A673 (cell line): ENCODE measurements at places on chromosomes 5 and 9.

DNA sequence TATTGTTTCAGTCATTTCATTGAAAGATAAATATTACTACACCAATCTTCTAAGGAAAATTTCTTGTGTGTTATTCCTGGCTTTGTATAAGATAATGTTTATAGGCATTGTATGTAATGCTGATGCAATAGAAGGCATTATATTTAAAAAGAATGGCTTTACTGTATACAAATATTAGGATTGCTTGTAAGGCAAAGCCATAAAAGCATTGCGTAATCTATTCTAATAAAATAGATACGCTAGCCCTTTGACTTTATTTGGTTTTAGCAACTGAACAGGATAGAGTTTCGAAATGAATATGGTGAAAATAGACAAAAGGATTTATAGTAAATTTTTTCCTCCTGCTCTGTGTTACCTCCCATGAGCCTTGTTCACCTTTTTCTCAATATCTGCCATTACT, 5.5 kb upstream of the LYSMD3 start:
- no peaks in the 10 kb centered on the region for H3K36me3 ChIP-seq
- H3K4me1 ChIP-seq = peaks cover 8% of the 10 kb centered on the region
- no peak overlapping the region for H3K27ac ChIP-seq
- H3K27me3 ChIP-seq = peaks cover 3% of the 10 kb centered on the region

DNA sequence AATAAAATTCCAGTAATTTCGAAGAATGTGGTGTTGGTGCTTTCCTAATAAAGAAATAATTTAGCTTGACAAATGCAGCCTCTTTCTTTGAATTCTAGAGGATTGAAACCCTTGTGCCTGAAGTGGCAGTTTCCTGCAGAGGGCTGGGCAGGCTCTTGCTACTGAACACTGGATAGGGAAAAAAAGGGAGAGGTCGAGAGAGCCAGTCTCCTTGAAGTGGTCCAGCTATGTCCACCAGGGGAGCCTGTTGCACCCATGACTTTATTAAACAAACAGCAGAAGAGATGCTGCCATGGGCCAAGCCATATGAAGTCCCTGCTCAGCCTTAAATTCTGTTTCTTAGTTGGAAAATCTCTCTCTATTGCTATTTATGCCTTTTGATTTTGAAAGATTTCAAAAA, 178.4 kb downstream of the SMARCA2 start:
- H3K27ac ChIP-seq = no peak overlapping the region
- no peak overlapping the region for H3K4me3 ChIP-seq
- no peaks in the 10 kb centered on the region for H3K4me1 ChIP-seq
- DNase-seq = no peak
- H3K27me3 ChIP-seq = no peaks in the 10 kb centered on the region

GRCh38 chr9:122810306-122810946, 10.5 kb downstream of the OR1K1 start:
- H3K27me3 ChIP-seq = no peaks in the 10 kb centered on the region
- no peak overlapping the region for H3K27ac ChIP-seq
- H3K4me3 ChIP-seq = no peak overlapping the region
- no peaks in the 10 kb centered on the region for H3K36me3 ChIP-seq
- peak; percentile 86 for DNase-seq
- no peaks in the 10 kb centered on the region for H3K4me1 ChIP-seq

- DNase-seq = no peak
- H3K27ac ChIP-seq = no peak overlapping the region
- H3K36me3 ChIP-seq = no peaks in the 10 kb centered on the region
- H3K4me1 ChIP-seq = no peaks in the 10 kb centered on the region
These were observed 36.3 kb upstream of the STX17 start for GRCh38 chr9:99870126-99870525.

DNA sequence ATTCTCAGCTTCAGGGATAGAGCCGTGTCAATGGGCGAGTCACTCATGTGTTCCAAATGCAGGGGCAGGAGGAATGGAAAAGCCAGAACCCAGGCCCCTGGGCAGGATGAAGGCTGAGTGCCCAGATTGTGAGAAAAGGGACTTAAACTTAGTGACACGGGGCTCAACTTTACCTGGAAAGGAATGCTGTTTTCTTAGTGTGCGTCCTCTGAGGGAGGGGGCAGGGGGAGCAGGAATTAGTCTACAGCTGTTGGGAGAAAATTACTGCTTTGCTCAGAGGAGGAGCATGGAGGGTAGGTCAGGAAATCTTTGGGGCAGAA, 14.6 kb downstream of the HK3 start:
- no peak overlapping the region for H3K4me3 ChIP-seq
- H3K4me1 ChIP-seq = no peaks in the 10 kb centered on the region
- no peaks in the 10 kb centered on the region for H3K36me3 ChIP-seq
- no peak overlapping the region for H3K27ac ChIP-seq

GRCh38 chr5:135977375-135977928, 22.7 kb upstream of the LECT2 start:
- H3K27me3 ChIP-seq = no peaks in the 10 kb centered on the region
- DNase-seq = peak; percentile 76
- no peak overlapping the region for H3K27ac ChIP-seq
- no peaks in the 10 kb centered on the region for H3K36me3 ChIP-seq

DNA sequence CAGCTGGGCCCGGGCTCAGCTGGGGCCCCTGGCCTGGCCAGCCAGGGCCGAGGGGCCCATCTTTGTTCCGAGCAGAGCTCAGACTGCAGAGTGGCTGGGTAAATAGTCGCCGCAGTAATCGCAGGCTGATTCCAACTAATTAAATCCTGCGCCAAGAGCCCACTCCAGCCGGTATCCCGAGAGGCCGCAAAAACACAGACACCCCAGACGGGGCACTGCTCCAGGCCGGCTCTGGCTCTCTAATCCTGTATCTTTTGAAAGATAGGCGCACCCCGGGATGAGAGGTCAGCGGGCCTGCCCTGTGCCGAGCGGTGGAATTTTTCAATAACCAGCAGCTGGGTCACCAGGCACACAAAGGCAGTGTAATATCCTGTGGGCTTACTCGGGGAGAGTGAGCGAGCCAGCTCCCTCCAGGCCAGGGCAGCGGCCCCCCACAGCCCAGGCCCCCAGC, 57.7 kb downstream of the LMX1B start:
- no peaks in the 10 kb centered on the region for H3K36me3 ChIP-seq
- DNase-seq = no peak
- no peak overlapping the region for H3K4me3 ChIP-seq

DNA sequence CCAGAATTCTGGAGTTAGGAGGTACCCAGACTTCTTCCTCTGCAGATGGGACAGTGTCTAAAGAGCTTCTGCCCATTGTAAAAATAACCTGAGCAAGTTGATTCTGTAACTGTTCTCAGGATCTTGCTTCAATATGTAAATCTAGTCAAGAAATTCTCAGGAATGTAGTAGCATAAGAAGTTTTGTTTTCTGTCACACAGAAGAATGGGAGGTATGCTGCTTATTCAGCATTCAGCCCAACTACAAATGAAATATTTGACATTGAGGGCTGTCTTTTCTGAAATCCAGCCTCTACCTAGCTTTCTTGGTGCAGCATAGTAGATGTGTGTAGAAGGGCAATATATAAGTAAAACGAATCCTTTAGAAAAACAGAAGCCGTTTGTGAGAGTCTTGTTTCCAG, 13.8 kb downstream of the MACIR start:
- peaks cover 13% of the 10 kb centered on the region for H3K36me3 ChIP-seq
- no peak overlapping the region for H3K4me3 ChIP-seq
- H3K27ac ChIP-seq = no peak overlapping the region

DNA sequence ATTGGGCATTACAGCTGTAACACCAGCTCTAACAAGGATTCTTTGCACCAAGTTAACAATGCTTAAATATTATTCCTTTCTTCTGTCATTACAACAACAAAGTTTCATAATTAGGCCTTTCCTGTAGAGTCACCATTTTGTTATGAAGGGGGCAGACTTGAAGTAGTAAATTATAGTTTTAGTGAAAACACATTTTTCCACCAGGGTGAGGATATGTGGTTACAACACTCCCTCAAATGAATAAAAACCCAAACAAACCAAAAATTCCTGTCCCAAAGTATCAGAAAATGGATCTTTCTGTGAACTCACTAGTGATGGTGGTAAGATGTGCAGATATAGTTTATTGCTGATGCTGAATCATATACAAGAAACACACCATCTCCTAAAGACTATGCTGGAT, 250.5 kb upstream of the TUT7 start:
- peaks cover 48% of the 10 kb centered on the region for H3K4me1 ChIP-seq
- peak; percentile 77 for DNase-seq
- H3K27me3 ChIP-seq = no peaks in the 10 kb centered on the region
- peak overlapping the region; percentile 72 for H3K27ac ChIP-seq
- no peaks in the 10 kb centered on the region for H3K36me3 ChIP-seq

GRCh38 chr5:67214707-67215447, 18.3 kb upstream of the CD180 start:
- no peak overlapping the region for H3K4me3 ChIP-seq
- no peaks in the 10 kb centered on the region for H3K27me3 ChIP-seq
- no peak for DNase-seq
- H3K4me1 ChIP-seq = no peaks in the 10 kb centered on the region
- no peak overlapping the region for H3K27ac ChIP-seq

DNA sequence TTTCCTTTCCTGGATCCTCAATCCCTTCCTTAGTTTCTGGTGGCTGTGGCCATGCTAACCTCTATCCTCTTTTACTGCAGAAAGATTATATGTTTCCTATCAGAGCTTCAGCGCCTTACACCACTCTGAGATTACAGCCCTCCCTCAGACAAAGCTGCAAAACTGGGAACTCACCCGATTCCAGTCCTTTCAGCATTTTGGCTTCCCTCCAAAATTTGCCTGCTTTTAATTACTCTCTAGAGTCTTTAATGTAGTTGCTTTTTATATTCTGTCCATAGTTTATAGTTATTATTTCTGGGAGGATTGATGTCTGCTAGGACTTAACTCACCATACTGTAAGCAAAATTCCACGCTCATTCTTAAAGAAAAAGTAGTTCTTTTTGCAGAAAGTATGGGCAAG, 110.2 kb downstream of the NSG2 start:
- no peaks in the 10 kb centered on the region for H3K4me1 ChIP-seq
- no peak overlapping the region for H3K4me3 ChIP-seq
- no peak for DNase-seq
- H3K36me3 ChIP-seq = no peaks in the 10 kb centered on the region
- no peaks in the 10 kb centered on the region for H3K27me3 ChIP-seq
- no peak overlapping the region for H3K27ac ChIP-seq

DNA sequence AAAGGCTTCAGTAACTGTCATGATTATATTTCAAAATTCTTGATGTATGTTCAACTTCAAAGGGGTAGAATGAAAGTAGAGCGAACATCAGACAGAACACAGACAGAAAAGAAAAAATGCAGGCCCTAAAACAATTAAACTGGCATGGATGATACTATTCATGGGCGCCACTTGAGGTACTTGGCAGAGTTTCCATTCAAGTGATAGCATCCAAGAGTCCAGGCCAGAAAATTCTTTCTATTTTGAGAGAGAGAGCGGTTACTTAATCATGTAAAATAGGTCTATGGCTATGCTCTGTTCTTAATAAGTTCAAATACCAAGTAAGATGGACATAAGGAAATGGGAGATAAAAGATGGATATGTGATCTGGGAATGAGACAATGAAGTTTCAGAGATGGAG, 21.4 kb upstream of the PRR16 start:
- no peak for DNase-seq
- no peak overlapping the region for H3K27ac ChIP-seq
- no peaks in the 10 kb centered on the region for H3K27me3 ChIP-seq
- no peaks in the 10 kb centered on the region for H3K36me3 ChIP-seq
- no peaks in the 10 kb centered on the region for H3K4me1 ChIP-seq

GRCh38 chr5:151685749-151686673, 704 bp downstream of the SPARC start:
- H3K4me3 ChIP-seq = peak overlapping the region; percentile 69
- H3K27ac ChIP-seq = peak overlapping the region; percentile 81
- H3K4me1 ChIP-seq = peaks cover 44% of the 10 kb centered on the region
- no peak for DNase-seq
- no peaks in the 10 kb centered on the region for H3K27me3 ChIP-seq

GRCh38 chr5:109769597-109770291, 80.0 kb downstream of the MAN2A1 start:
- H3K4me3 ChIP-seq = no peak overlapping the region
- no peaks in the 10 kb centered on the region for H3K27me3 ChIP-seq
- DNase-seq = no peak
- H3K27ac ChIP-seq = no peak overlapping the region

DNA sequence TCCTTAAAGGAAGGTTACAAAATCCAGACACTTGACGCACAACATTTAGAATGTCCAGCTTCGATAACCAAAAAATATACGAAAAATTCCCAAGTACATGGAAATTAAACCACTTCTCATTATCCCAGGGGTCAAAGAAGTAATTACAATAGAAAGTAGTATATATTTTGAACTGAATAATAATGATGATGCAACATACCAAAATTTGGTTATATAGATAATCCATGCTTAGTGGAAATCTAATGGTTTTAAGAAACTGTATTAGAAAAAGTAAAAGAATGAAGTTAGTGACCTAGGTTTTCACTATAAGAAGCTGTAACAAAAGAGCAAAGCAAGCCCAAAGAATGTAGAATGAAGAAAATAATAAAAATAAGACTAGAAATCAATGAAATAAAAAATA, 204.0 kb upstream of the PUM3 start:
- H3K27ac ChIP-seq = no peak overlapping the region
- no peaks in the 10 kb centered on the region for H3K4me1 ChIP-seq
- no peaks in the 10 kb centered on the region for H3K27me3 ChIP-seq
- no peaks in the 10 kb centered on the region for H3K36me3 ChIP-seq

DNA sequence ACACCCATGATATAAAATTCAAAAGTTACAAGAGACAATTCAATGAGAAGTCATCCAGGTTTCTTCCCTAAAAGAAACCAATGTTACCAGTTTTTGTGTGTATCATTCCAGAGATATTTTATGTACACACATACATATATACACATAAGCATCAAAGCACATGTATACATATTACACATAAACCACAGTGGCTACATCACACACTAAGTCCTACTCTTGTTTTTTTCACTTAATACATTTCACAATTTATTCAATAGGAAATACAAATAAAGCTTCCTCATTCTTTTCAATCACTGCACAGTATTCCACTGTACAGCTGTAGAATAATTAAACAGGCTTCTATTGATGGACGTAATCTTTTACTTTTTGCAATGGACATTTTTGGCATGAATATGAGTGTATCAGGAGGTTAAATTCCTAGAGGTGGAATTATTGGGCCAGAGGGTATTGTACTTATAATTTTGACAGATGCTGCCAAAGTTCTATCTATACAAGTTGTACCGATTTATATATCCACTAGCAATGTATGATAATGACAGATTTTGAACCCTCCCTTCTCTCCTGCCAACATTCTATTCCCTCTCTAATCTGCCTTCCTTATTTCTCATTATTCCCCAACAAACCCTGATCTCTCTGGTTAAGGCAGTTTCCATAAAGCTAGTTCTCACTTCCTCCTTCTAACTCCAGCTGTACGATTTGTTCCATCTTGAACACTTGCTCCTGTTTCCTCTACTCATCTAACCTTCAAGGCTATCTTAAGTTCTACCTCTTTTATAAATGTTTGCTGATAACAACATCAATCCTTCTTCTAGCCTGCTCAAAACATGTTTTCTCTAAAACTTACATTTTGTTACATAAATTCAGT, 35.2 kb downstream of the MRPS27 start:
- H3K36me3 ChIP-seq = peaks cover 5% of the 10 kb centered on the region
- no peak for DNase-seq
- peaks cover 39% of the 10 kb centered on the region for H3K4me1 ChIP-seq
- H3K27ac ChIP-seq = peak overlapping the region; percentile 48

- H3K27ac ChIP-seq = peak overlapping the region; percentile 87
- peaks cover 66% of the 10 kb centered on the region for H3K4me1 ChIP-seq
- DNase-seq = no peak
These were observed 82.2 kb downstream of the SHB start for GRCh38 chr9:37986771-37987258.

- H3K36me3 ChIP-seq = peaks cover 5% of the 10 kb centered on the region
- H3K27ac ChIP-seq = no peak overlapping the region
- DNase-seq = no peak
- H3K27me3 ChIP-seq = no peaks in the 10 kb centered on the region
These were observed 74.8 kb downstream of the NEK6 start for GRCh38 chr9:124332361-124333202.
